ENCODE measurements at places on chromosomes 3 and 15. TPM values are rescaled to one million over a fixed set of nuclear protein-coding genes. Genes with fewer than 3 reads are reported as not detected.

The ZBED2 gene
- total RNA-seq, result not detected

The CAMKV gene
- total RNA-seq, result 0.67 TPM

The STAB1 gene
- total RNA-seq, result 866 TPM

The ADAMTS9 gene
- total RNA-seq, result 261 TPM

DNA sequence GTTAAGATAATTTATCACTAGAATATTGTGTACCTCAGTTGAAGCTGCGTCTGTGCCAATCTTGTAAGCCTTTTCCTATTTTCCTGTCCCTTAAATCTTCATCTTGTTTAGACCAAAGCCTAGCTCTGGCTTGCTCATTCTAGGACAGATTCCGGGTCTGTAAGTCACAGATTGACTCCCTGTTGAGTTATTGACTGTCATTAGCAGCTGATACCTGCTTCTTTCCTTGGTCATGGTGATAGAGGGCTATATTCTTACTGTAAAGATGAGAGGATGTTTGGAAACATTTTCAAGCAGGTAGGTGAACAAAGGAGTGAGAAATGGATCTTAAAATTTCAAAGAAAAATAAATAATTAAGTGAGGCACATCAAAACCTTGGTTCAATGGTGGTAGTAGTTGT, 200.2 kb downstream of the KCNH8 start:
- DNase-seq, result no peak
